ENCODE measurements at places on chromosomes 13 and 19. TPM values are rescaled to one million over a fixed set of nuclear protein-coding genes. Genes with fewer than 3 reads are reported as not detected.
A peak's percentile ranks its signal among the peaks of the same experiment; 100 is the strongest.

ZNF91 gene
- 101 TPM for total RNA-seq

DNA sequence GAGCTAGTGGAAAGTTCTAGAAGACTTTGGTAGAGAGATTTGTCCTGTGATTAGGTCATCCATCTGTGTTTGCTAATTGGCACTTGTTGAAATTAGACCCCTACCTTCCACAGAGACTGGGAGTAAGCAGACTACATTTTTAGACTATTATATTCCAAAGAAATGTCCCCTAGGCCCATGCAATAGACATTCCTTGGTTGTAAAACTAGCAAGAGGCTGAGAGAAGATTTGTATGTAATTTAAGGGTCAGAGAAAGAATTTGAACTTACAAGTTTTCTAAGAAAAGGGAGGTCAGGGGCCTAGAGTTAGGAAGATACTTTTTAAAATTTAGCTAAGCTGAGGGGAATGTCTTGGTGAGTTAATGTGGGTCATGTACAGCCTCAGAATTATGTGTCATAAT is 470.7 kb upstream of the SLITRK1 start:
- DNase-seq, result no peak

- no peak for DNase-seq
These were observed 173.9 kb downstream of the DCLK1 start for GRCh38 chr13:35957241-35957731.

- DNase-seq, result no peak
These were observed at the start of gene F7 for GRCh38 chr13:113105032-113105920. Gene F7 (plus strand): TSS chr13:113105791. CDS start chr13:113105842, 51 bp downstream.

RPL36 gene
- total RNA-seq, result 222 TPM

- DNase-seq, result no peak
These were observed 33.9 kb downstream of the USP12 start for GRCh38 chr13:27137759-27138158.

DNA sequence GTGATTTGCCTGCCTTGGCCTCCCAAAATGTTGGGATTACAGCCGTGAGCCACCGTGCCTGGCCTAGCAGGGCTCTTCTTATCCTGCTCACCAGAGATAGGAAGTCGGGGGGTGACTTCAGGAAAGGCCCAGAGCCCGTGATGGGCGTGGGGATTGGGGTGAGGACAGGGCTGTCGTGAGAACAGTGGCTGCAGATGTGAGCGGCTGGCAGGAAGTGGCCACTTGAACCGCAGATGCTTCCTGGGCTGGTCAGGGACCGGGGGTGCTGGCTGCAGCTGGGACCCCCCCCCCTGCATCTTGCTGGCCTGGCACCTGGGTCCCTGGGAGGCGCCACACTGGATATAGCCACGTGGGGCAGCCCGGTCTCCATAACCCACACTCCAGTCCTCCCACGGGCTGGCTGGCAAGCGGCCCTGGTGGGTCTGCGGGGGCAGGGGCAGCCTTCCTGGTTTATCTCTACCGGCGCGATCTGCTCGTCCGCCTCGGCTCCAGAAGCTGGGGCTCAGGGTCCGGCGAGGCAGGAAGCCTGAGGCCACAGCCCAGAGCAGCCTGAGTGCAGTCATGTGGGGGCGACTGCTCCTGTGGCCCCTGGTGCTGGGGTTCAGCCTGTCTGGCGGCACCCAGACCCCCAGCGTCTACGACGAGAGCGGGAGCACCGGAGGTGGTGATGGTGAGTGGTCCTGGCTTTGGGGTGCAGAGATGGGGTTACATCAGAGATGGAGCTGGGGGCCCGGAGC is at the start of gene F2RL3:
TSS of gene F2RL3 (plus strand) at position 371 of the 737 bp plus-strand sequence. CDS start at position 562, 191 bp downstream.
- DNase-seq, result peak; percentile 63

DNA sequence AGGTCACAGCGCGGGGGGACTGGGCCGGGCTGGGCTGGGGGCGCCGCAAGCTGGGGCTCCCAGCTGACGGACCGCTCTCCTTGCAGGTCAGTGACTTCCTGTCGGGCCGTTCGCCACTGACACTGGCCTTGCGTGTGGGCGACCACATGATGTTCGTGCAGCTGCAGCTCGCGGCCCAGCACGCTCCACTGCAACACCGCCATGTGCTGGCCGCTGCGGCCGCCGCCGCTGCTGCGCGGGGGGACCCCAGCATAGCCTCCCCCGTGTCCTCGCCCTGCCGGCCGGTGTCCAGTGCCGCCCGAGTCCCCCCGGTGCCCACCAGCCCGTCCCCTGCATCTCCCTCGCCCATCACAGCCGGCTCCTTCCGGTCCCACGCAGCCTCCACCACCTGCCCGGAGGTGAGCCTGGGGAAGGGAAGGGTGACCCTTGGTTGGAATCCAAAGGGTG is 5.7 kb downstream of the MIDN start:
- no peak for DNase-seq

KANK3 gene
- 18.4 TPM for total RNA-seq

DNA sequence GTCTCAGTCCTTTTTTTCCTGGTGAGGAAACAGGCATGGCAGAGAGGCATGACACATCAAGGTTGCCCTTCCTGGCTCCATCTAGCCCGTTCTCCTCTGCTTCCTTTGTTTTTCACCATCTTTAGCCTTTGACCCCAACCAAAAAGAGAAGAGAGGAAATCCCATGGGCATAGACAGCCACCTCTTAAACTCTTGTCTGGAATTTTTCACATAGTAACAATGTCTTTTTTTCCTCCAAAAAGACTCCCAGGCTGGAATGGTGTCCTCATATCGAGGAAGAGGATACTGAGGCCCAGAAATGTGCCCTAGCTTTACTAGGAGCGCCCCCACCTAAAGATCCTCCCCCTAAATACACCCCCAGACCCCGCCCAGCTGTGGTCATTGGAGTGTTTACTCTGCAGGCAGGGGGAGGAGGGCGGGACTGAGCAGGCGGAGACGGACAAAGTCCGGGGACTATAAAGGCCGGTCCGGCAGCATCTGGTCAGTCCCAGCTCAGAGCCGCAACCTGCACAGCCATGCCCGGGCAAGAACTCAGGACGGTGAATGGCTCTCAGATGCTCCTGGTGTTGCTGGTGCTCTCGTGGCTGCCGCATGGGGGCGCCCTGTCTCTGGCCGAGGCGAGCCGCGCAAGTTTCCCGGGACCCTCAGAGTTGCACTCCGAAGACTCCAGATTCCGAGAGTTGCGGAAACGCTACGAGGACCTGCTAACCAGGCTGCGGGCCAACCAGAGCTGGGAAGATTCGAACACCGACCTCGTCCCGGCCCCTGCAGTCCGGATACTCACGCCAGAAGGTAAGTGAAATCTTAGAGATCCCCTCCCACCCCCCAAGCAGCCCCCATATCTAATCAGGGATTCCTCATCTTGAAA is at the start of gene GDF15:
TSS of gene GDF15 (plus strand) at position 484 of the 868 bp plus-strand sequence. CDS start at position 516, 32 bp downstream.
- no peak for DNase-seq

- no peak for DNase-seq
These were observed 21.4 kb downstream of the ANKRD27 start for GRCh38 chr19:32653599-32653915.

DNA sequence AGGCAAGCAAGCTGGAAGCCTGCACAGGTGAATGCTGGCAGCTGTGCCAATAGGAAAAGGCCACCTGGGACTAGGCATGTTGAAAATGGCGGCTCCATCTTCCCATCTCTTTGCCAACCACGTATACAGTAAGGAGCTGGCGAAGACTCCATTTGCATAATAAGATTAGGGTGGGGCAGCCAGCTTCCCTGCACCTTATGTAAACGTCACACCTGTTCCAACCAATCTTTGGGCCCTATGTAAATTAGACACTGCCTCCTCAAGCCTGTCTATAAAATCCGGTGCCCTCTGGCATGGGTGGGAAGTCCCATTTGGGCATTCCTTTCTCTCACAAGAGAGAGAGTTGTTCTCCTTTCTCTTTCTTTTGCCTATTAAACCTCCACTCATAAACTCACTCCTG is 16.8 kb downstream of the ADGRE2 start:
- DNase-seq, result no peak

- DNase-seq, result no peak
These were observed 953.4 kb upstream of the PRR20A start for GRCh38 chr13:56187331-56187730.

- DNase-seq, result no peak
These were observed 1064.1 kb downstream of the OLFM4 start for GRCh38 chr13:54092686-54093085.

DNA sequence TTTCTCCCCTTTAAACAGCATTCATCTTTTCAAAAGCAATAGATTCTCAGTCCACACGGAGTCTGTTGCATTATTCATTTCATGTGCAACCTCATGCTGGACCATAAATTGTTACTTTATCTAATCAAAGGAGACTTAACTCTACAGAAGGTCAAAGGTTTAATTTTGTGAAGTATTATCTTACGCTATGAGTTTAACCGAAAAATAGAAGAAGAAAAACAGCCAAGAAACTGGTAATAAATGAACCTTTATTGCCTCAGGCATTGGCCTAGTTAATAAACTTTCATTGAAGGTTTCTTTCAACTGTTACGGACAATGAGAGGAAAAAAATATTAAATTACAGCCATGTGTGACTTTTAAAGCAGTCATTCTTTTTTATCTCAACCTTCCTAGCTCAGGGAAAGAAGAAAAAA is 223.6 kb downstream of the DACH1 start:
- no peak for DNase-seq

ZNF575 gene
- total RNA-seq, result not detected

CD79A gene
- total RNA-seq, result 1.1 TPM

GRCh38 chr13:99911965-99912566 is 59.5 kb downstream of the ZIC5 start:
- no peak for DNase-seq

Measured in right atrium auricular region (tissue), 2 donors.